Progenitor cell of endocrine pancreas (in vitro differentiated cells): ENCODE measurements at places on chromosomes 4 and X.

GRCh38 chr4:5757954-5758353, 47.0 kb downstream of the EVC start:
- DNase-seq, result no peak

- no peak for DNase-seq
These were observed 372.0 kb upstream of the GATB start for GRCh38 chr4:152132776-152133175.

DNA sequence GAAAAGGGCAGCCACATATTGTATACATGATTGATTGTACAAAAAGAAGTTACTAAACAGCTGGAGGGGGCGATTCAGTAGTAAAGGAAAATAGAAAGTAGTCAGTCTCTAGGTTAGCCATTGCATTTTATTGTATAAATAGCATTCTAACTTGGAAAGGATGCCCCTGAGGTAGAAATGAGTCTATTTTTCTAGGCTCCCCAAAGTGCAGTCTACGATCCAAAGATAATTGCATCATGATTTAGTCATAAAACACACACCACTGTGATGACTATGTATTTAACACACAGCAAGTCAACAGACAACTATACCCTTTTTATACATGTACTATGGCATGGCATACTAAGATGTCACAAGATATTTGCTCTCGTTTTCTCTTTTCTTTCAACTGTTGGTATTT, 204.9 kb downstream of the APBB2 start:
- no peak for DNase-seq

- DNase-seq, result no peak
These were observed 252.0 kb downstream of the FRMPD4 start for GRCh38 chrX:12390301-12390700.

DNA sequence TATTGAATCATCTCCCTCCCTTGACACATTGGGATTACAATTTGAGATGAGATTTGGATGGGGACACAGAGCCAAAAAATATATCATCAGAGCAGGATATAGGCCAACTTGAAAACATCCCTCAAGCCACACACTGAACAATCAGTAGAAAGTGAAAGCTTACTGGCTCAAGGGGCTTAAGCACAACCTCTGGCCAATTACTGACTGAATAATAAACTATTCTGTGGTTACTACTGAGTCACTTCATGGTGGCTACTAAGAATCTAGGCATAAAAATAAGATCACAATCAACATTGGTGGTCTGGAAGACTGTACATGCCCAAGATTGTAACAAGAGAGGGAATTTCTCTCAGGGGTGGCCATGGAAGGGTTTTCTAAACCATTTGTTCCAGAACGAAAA, 27.4 kb upstream of the GPR174 start:
- DNase-seq, result no peak

DNA sequence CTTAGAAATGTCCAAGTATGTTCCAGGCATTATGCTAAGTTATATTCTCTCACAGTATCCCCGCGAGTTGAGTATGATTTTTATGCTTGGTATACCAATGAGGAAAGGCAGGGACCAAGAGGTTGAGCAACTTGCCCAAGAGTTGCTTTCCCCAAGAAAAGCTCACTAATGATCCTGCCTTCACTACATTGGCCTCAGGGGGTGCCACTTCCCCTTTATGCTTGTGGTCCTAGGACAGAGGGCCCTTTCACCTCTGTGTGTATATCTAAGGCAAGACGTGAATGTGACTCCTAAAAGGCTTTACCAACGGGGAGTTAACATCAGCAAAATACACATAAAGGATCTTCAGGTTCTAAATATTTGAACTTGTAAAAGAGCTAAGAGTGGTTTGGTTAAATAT, 164.4 kb upstream of the CPEB2 start:
- no peak for DNase-seq

GRCh38 chr4:149183638-149184037, 632.0 kb downstream of the IQCM start:
- DNase-seq, result no peak

DNA sequence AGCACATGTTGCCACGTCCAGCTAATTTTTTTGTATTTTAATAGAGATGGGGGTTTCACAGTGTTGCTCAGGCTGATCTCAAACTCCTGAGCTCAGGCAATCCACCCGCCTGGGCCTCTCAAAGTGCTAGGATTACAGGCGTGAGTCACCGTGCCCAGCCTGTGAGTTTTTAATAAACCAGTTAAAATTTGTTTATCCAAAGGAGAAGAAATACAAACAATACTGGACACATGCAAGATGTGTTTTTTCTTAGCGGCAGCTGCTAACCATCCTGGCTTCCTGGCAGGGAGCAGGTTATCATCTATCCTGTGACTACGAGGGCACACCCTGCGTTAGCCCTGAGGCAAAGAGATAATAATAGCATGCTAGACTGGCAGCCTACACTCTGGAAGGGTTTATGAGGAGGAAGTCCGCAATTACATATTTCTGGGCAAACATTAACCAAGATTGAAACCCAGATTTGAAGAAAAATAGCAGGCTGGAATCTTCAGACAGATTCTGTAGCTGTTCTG, 191.4 kb downstream of the SPRY1 start:
- no peak for DNase-seq
